ENCODE measurements at places on chromosomes 3 and 15.

GRCh38 chr15:97126553-97127233 lies 796.2 kb downstream of the NR2F2 start:
- DNase-seq, result no peak

DNA sequence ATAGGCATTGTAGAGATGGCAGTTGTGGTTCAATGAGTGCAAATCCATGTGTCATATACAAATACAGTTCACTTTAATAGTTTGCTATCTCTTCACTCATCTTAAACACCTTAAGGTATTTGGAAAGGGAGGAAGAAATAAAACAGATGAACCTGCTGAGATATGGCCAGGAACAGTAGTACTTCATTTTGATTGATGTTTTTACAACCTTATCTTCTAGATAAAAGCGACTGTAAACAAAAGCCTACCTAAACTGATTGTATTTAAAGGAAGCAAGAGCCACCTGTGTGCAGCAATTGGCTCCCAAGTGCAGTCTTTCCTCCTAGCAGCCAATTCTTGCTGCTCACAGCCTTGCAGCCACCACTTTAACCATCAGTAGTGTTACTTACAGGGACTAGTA lies 217.7 kb downstream of the CDIN1 start:
- no peak for DNase-seq

DNA sequence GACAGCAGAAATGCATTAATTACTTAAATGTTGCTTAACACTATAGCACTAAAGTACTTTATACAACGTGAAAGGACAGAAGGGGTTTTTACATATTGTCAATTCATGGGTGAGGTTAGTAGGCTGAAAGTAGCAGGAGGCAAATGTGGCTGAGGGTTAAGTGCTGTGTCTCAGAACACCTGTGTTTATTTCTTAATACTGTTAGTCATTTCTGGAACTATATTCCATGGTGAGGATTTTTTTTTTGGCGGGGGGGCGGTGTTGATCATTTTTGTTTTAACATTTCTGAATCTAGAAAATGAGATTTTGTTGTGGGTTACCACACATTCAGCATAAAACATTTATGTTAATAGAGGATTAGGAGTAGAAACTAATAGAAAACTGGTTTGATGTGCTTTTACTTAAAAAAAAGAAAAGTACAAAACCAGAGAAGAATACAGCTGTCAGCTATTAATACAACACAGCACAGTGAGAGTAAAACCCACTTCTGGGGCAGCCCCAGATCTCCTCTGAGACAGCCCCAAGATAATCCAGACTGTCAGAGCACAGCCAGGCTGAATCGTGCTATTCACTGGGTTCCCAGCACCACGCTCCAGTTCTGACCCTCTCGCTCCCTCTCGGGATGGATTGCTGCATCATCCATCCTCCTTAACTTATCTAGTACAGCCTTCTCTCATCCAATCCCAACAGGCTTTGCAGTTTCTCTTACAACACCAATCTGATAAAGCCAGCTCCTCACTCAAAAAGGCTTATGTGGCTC lies 307.7 kb downstream of the TUSC7 start:
- no peak for DNase-seq

- DNase-seq, result no peak
Observed at GRCh38 chr3:123123716-123124616, 57.1 kb downstream of the PDIA5 start.

GRCh38 chr15:62719316-62719715 lies 323.2 kb upstream of the TPM1 start:
- DNase-seq, result no peak

DNA sequence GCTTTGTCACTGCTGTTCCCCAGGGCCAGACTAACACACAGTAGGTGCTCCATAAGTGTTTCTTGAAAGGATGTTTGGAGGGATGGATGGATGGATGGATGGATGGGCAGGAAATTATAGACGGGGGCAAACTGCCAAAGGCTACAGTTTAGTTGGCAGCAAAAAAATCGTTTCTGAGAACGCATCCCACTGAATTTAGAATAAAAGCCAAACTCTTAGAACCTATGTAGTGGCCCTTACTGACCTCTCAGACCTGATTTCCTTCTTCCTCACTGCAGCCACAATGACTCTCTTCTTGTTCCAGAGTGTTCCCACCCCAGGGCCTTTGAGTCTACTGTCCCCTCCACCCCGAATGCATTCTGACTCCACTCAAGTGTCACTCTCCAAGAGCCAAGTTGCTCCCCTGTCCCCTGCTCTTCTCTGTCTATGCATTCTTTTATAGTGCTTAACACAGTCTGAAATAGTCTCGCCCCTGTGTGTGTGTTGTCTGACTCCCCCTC lies 5.2 kb upstream of the GATA2 start:
- no peak for DNase-seq

DNA sequence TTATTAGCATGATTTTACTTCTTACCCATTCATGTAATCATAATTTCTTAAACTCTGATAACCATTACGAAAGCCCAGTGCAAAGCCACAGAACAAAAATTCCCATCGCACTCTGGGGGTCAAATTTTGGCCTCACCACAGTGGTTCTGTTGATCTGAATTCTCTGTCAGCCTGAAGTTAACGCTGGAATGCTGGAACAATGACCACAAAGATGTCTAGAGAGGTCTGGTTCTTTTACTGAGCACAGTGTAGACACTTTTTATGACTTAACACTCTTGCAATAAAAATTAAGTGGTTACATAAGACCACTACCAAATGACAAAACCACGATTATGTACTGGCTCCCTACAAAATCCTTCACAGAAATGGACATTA lies 94.7 kb downstream of the PDZRN3 start:
- no peak for DNase-seq

DNA sequence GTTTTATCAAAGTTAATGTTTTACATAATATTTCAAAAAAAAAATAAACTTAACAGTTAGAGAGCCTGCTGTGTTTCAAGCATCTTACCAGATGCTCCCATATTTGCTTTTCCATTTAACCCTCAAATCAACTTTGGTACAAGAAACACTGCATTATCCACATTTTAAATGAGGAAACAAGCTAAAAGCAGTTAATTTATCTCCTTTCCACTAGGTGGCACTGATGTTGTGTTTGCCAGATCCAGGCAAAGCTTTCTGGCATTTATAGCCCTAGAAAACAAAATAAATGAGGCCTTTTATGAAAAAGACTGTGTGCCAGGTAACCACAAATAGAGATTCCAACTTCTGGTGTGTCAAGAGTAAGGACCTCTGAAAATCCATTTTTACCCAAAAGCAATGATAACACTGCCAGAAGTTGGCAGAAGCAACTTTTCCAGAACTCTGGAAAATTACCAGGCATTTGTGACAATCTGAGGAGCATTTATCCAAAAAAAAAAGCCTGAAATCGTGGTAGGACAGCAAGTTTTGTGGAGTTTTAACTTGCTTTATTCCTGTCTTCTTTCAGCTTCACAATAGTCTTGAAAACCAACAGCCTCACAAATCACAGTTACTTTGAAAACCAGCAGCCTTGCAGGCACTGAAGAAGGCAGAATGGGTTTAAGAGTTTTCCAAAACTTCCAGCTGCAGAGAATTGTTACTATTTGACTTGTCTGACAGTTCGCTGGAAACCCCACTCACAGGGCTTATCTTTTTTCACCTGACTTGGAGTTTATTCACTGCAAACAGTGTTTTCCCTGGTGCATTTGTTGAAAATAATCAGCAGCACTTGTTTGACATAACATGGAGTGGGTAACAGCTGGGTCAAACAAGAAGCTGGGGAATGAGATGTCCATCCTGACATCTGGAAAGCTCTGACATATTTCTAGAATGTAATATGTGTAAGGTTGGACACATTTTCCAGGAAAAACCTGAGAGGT lies 9.2 kb downstream of the FAM162A start:
- DNase-seq, result no peak

- DNase-seq, result no peak
Observed at GRCh38 chr3:115019900-115020299, 127.2 kb downstream of the ZBTB20 start.

- DNase-seq, result no peak
Observed at GRCh38 chr15:63054985-63055384, 12.4 kb downstream of the TPM1 start.

GRCh38 chr15:77864211-77865105 lies 213.1 kb downstream of the TBC1D2B start:
- no peak for DNase-seq

- DNase-seq, result no peak
Observed at GRCh38 chr3:184685646-184686045, 26.2 kb downstream of the MAGEF1 start.

DNA sequence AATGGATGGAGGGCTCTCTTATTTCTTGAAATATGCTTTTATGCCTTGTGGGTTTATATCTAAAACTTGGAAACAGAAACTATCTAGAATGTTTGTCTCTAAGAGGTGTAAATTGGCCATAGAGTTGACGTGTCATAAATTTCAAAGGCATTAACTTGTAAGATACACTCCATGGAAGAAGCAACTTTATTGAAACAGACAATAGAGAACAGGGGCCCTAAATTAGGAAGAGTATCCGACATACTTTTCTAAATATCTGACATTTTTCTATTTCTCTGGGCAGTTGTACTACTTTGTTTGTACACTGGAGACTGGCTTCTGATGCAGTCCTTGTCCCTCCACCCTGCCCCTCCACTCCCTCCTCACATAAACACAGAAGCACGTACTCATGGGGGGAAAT lies 50.0 kb downstream of the MEIS2 start:
- DNase-seq, result no peak

- no peak for DNase-seq
Observed at GRCh38 chr3:193771011-193771652, 178.1 kb downstream of the OPA1 start.

DNA sequence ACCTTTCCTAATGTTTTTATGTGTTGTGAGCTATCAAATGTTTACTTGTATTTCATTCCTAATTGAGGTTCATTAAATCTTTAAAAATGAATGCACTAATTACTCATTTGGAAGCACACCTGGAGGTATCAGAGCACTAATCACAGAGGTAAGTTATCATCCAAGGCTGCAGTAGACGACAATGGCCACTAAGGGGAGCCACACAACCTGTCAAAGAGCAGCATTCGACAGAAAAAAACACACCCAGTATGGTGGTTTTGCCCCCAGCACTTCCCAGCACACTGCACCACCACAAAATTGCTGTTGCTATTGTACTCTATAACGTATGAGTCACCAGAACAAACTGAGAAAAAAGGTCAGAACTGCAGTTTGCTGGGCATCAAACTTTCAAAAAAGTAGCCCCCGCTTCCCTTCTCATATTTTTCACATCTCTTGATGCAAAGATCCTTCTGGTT lies 205.9 kb upstream of the IGF1R start:
- no peak for DNase-seq

GRCh38 chr3:28399206-28399605 lies 50.6 kb upstream of the AZI2 start:
- DNase-seq, result no peak

- DNase-seq, result no peak
Observed at GRCh38 chr3:161054860-161055604, 50.1 kb downstream of the B3GALNT1 start.

DNA sequence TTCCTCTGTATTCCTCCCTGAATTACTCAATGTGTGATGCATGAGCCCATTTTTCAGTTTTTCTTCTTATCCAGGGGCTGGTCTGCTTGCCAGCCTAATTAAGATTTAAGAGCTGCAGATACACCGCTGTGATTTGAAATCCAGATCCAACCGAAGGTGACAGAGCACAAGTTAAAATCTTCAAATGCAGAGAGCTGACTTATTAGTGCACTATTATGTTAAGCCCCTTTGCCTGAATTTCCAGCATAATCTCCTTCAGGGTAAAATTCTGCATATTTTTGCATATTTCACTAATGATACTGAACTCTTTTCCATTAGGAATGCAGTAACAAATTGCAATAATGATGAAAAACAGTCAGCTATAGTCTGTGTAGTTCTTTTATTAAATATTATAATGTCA lies 583.6 kb downstream of the ROBO2 start:
- no peak for DNase-seq

DNA sequence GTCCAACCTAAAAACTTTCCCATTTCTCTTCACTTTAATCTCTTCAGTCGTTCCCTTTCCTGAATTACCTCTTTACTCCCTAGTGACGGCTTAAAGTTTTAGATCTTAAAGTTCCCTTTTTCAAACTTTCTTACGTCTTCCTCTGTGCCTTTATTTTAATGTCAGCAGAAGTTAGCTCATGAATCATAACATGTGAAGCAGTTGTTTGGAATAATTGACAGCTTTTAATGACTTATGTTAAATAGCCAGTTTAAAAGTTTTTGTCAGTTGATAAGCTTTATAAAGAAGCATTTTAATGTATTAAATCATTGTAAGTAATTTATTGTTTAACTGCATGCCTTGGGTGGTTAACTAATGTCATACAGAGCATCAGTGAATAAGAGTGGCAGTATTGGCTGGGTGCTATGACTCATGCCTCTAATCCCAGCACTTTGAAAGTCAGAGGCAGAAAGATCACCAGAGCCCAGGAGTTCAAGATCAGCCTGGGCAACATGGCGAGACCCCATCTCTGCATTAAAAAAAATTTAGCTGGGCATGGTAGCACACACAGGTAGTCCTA lies 33.9 kb downstream of the PIK3CA start:
- no peak for DNase-seq

- no peak for DNase-seq
Observed at GRCh38 chr3:62954580-62954979, 79.4 kb upstream of the CADPS start.

DNA sequence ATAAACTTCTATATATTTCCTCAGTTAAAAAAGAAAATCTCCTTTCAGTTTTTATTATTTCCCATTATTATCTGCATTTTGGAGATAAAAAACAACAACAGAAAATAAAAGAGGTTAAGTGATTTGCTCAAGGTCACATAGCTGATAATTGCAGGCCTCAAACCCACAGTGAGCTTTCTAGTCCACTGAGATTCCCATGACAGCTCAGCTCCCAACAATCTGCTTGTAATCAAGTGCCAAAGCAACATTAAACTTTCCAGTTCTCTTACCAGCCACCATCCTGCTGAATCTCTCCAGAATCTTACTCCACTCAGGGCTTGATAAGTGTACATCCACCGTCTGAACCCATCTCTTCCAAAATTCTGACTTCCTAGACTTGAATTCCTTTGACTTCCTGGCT lies 318.2 kb upstream of the SEMA6D start:
- DNase-seq, result no peak

- DNase-seq, result no peak
Observed at GRCh38 chr3:14306142-14306541, 96.3 kb upstream of the SLC6A6 start.

DNA sequence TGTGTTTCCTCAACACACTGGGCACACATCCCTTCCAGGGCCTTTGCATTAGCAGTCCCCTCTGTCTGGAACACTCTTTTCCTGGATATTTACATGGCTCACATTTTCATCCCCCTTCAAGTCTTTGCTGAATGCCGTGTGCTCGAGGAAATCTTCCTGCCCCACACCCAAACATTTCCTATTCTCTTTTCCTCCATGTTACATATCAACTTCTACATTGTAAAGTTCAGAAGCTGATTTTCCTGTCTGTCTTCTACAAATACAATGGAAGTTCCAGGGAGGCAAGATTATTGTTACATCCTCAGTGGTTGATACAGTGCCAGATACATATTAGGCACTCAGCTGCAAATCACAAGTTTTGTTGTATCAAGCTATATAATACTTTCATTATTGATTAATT lies 4.1 kb downstream of the ACAD11 start:
- DNase-seq, result no peak

- no peak for DNase-seq
Observed at GRCh38 chr3:54619053-54619452, 308.8 kb downstream of the LRTM1 start.
